NCI-H69 (cell line): ENCODE measurements at places on chromosomes 16 and 17.

GRCh38 chr16:11550791-11551498 lies 35.8 kb downstream of the LITAF start:
- no peak for DNase-seq

GRCh38 chr16:51696376-51696775 lies 545.3 kb upstream of the SALL1 start:
- DNase-seq, result peak; percentile 3

GRCh38 chr16:80991792-80992430 lies 14.8 kb downstream of the CMC2 start:
- no peak for DNase-seq

DNA sequence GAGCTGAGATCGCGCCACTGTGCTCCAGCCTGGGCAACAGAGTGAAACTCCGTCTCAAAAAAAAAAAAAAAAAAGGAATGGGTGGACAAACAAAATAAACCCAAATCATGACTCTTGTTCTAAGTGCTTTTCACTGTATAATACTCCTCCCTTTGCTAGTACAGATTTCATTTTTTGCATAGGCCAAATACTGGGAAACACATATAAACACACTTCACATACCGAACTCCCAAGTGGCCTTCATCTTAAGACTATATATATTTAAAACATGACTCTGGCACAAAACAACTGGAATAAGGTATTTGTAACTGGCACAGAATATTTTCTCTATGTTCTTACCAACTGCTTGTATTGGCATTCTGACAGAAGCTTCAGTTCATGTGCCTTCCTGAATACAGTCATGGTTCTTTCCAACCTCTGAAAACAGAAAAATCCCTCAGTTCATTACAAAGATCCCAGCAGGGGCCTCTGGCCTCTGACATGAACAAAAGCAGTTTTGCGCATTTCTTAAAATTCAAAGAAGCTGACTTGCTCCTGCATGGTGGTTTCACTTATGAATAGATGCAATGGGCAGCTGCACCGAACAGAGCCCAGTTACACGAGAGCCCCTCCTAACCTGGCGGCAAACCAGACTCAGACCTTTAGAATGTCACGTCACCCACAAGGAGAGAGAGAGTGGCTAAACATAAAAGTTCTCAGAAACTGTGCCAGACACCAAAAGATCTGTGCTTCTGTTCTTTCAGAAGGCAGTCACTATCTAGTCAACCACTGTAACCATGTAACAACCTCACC lies 19.1 kb upstream of the COPRS start:
- no peak for DNase-seq

DNA sequence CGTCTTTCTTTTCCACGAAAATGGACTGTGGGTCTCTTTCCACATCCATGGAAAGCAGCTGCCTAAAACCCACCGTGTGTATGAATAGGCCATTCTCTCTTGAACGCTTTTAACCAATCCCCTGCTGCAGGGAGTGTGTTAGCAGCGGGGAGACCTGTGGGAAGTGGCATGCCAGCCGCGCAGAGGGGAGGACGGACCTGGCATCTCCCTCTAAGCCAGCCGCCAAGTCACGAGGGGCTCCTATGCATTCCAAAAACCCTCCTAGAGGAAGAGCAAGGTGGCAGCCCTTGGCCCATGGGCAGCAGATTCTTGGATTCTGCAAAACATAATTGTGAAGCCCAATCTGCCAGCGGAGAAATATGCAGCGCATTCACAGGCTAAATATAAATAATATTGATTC lies 15.4 kb downstream of the RBFOX3 start:
- DNase-seq, result no peak

GRCh38 chr17:29749045-29749825 lies 126.5 kb upstream of the CORO6 start:
- DNase-seq, result no peak

DNA sequence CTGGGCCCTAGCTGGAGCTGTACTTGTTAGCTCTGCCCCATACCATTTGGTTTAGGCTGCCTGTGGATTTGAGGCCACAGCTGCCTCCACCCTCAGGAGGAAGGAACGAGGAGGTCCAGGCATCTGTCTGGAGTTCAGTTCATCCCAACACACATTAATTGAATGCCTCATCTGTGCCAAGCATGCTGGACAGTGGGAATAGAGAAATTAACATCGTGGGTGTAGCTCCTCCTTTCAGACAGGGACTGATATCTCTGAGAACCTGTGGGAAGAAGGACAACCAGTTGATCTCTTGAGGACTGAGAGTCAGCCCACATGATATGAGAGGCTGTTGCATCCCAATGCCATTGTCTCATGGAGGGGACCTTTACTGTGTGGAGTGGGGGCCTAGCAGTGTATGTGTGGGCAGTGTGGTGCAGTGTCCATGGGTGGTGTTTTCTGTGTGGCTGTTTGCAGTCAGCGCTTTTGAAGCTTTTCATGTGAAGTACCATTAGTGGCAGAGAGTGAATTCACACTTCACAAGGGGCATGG lies 29.4 kb upstream of the DDX52 start:
- DNase-seq, result no peak

GRCh38 chr17:53971361-53971760 lies 148.6 kb downstream of the KIF2B start:
- no peak for DNase-seq
